Inflammatory macrophage (primary cell): ENCODE measurements at places on chromosomes 3 and 15.

GRCh38 chr3:8579096-8579495 lies 65.5 kb downstream of the SSUH2 start:
- no peak for DNase-seq

DNA sequence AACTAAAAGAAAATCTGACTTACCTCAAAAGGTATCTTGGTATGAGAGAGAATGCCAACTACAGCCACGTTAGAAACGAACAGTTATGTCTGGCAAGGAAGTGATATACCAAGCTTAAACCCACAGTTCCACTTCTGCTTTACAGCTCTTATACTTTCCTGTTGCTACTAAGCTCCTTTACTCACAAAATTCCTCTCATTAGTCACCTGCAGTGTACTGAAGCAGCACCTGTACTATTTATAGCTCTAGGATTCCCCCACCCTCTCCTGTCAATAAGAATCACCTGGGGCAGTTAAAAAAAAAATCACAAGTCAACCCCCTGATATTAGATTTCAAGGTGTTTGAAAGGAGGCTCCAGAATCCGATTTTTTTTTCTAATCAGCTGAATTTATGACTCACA lies 2.9 kb upstream of the TMEM266 start:
- DNase-seq = peak; percentile 37

GRCh38 chr3:177447938-177448337 lies 250.7 kb upstream of the TBL1XR1 start:
- DNase-seq = no peak

- DNase-seq = peak; percentile 20
These were observed 16.7 kb upstream of the RAMAC start for GRCh38 chr15:82969353-82969752.

- no peak for DNase-seq
These were observed 43.7 kb downstream of the BDH1 start for GRCh38 chr3:197511853-197512635.

DNA sequence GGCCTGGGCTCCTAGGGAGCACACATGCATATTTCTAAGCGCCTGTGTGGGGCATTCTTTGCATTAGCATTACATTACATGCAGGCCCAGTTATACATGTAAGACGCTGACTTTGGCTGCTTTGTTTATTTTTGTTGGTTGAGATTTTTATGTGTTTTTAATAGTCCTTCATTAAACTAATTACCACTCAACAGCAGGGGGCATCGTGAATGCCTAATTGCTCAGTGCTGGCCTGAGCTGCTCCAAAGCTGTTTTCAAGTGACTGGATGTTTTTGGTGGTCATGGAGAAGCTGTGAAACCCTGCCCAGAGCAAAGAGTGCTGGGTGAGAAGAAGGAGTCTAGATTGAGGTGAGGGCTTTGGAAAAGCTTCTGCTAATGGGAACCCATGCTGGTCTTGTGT lies 41.5 kb downstream of the GPD1L start:
- DNase-seq = no peak

DNA sequence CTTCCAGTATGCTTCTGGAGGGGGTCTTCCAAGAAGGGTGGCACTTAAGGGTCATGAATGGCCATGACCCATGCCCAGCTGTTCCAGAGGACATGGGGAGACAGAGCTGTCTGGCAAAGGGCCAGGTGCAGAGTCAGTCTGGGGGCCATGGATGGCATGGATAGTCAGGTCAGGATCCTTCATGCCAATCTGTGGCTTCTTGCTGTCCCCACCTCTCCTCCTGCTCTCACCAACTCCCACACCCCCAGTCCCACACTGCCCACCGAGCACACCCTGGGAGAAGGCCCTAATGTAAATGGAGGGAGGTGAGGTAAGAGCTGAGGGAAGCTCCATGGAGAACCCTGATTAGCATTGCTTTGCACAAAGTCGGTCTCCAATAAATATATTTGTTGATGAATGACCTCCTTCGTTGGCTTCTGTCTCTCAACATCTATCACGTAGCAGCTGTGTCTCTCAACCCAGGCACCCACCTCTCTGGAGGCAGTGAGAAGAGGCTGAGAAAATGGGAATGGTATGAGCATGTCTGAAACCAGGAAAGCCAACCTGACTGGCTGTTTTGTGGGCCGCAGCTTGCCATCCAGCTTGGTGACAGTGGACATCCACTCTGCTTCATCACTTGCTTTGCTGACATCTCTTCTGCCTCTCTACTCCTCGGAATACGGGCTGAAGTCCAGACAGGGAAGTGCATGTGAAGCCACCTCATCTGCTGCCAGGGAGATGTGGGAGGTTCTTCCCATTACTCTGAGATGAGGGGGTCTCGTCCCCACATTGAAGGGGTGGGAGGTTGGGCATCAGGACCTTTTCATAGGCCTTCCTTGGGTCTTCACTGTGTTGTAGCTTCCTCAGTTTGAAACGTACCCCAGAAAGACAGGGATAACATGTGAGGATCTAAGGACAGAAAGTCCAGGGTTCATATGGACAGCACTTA lies 37.7 kb upstream of the RAB6B start:
- no peak for DNase-seq

- DNase-seq = no peak
These were observed 369.1 kb upstream of the FRG2C start for GRCh38 chr3:75295013-75295412.

DNA sequence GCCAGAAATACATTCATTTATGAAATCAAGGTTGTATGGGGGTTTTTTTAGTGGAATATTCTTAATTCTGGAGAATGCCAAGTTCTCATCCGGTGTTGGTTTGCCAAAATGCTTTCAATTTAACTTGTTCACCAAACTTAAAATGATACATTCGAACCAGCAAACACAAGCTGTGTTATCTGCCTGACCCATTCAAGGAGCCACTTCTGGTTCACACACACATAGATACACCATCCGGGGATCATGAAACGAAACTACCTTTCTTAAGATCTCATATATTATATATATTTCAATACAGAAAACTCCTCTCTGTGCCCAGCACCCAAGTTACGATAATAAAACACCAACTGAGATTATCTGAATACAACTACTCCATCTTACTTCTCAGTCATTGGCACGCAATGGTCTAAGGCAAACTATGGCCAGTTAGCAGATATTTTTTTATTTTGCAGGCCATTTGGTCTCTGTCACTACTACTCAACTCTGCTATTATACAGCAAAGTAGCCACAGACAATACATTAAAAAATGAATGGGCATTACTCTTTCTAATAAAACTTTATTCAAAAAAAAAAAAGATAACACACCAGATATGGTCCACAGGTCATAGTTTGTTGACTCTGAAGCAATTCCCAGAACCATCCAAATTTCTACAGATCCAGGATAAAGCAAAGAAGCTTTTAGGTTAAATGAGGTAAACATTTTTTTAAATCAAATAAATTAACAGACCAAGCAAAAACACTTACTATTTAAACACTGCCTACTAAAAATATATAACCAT lies 89.6 kb downstream of the TBL1XR1 start:
- DNase-seq = no peak

GRCh38 chr15:53448232-53449015 lies 311.0 kb downstream of the WDR72 start:
- no peak for DNase-seq

- no peak for DNase-seq
These were observed 38.1 kb upstream of the NECTIN3 start for GRCh38 chr3:111033470-111034050.

DNA sequence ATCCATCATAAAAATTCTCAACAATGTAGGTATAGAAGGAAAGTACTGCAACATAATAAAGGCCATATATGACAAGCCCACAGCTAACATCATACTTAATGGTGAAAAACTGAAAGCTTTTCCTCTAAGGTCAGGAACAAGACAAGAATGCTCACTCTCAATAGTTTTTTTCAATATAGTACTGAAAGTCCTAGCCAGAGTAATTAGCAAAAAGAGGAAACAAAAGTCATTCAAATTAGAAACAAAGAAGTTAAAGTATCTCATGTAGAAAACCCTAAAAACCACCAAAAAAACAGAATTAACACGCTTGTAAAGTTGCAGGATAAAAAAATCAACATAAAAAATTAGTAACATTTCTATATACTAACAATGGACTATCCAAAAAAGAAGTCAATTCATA lies 61.8 kb downstream of the MYH15 start:
- no peak for DNase-seq

- peak; percentile 27 for DNase-seq
These were observed 410 bp downstream of the LRRC49 start for GRCh38 chr15:70892912-70893560.

DNA sequence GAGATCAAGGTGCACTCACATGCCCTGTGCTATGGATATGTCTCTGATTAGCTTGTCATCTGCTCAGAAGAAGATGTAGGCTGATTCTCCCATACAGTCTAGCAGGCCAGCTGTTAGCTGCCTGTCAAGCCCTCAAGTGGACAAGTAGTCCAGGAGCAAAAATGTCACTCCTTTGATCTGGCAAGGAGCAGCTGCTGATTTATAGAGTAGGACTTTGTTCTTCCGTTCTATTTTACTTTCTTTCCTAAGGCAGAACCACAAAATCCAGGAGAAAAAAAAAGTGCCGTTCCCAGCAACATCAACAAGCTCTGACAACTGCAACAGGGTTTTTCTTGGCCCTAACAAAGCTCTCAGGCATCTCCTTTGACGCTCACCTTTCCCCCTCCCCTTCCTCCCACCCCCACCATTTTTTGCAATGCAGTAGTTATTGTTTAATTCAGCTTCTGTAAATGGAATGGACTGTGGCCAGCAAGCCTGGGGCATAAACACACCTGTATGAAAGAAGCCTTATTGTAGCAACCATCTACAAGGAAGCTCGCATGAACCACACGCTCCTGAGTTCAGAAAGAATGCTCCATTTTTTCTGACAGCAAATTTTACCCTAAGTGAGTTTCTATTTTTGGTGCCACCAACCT lies 196.3 kb downstream of the MEIS2 start:
- no peak for DNase-seq

GRCh38 chr3:129695230-129695629 lies 88.8 kb upstream of the PLXND1 start:
- peak; percentile 44 for DNase-seq

DNA sequence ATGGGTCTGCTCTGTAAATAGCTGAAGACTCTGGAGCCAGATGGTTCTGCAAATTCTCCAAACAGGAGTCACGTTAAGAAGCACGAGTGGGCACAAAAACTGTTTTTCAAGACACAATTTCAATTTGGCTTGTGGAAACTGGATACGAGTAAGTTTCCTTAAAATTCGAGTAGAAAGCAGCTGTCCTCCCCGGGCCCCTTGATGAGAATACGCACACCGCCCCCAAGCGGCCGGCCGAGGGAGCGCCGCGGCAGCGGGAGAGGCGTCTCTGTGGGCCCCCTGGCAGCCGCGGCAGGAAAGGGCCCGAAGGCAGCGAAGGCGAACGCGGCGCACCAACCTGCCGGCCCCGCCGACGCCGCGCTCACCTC lies 778 bp upstream of the THBS1 start:
- peak; percentile 92 for DNase-seq

- peak; percentile 24 for DNase-seq
These were observed 3.2 kb downstream of the NEIL1 start for GRCh38 chr15:75349851-75350588.
